ENCODE measurements at places on chromosomes 3 and 15. TPM values are rescaled to one million over a fixed set of nuclear protein-coding genes. Genes with fewer than 3 reads are reported as not detected.

Gene MRAS
- total RNA-seq = 0.54 TPM

Gene PLAAT1
- 0.25 TPM for total RNA-seq

Gene LRRC31
- total RNA-seq = not detected

Gene PSTPIP1
- 94.5 TPM for total RNA-seq

Gene CFAP92
- 0.56 TPM for total RNA-seq

Gene ATP11B
- 83.3 TPM for total RNA-seq

Gene PP2D1
- not detected for total RNA-seq

Gene SV2B
- total RNA-seq = 0.06 TPM
